ENCODE measurements at places on chromosomes 6 and 20.

DNA sequence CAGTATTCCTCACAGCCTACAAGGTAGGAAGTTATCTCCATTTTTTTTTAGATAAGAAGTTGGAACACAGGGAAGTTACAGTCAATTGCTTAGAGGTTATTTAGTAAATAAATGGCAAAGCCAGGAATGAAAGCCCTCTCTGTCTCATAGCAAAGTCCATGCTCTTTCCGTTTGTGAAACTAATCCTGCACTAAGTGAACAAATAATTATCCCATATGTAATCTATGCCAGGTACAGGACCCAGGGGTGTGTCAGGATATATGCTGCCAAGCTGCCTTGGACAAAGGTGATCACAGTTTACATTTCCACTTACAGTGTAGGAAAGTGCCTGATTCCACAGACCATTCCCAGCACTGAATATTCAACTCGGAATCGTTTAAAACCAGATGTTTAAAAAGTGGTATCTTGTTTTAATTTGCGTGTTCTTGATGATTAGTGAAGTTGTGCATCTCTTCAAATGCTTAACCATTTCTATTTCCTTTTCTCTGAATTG lies 13.6 kb upstream of the GMDS start:
- no peaks in the 10 kb centered on the region for H3K4me1 ChIP-seq
- no peak for DNase-seq
- peaks cover 28% of the 10 kb centered on the region for H3K36me3 ChIP-seq
- no peaks in the 10 kb centered on the region for H3K27me3 ChIP-seq
- H3K27ac ChIP-seq = no peak overlapping the region

DNA sequence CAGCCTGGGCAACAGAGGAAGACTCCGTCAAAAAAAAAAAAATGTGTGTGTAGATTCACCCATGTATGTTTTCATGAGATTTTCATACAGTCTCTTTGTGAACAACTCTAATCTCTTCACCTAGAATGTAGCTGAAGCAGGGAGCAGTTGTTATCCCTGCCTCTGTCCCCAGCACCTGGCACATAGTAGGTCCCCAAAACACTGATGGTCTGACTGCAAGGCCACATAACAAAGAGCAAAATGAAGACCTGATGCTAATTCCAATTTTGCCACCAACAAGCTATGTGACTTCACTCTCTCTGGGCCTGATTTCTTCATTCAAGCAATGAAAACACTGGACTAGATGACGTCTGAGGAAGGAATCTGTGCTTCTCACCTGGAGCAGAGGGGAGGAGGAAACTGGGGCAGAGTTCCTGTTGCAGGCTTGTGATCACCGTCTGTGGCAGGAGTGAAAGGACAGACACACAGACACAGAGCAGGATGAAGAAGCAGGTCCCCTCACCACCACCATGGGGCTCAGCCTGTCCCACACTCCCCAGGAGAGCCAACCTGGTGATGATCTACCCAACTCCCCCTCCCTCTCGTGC lies 4.6 kb downstream of the SLC44A4 start:
- H3K36me3 ChIP-seq = no peaks in the 10 kb centered on the region
- H3K4me1 ChIP-seq = peaks cover 6% of the 10 kb centered on the region
- no peak for DNase-seq
- no peak overlapping the region for H3K27ac ChIP-seq

DNA sequence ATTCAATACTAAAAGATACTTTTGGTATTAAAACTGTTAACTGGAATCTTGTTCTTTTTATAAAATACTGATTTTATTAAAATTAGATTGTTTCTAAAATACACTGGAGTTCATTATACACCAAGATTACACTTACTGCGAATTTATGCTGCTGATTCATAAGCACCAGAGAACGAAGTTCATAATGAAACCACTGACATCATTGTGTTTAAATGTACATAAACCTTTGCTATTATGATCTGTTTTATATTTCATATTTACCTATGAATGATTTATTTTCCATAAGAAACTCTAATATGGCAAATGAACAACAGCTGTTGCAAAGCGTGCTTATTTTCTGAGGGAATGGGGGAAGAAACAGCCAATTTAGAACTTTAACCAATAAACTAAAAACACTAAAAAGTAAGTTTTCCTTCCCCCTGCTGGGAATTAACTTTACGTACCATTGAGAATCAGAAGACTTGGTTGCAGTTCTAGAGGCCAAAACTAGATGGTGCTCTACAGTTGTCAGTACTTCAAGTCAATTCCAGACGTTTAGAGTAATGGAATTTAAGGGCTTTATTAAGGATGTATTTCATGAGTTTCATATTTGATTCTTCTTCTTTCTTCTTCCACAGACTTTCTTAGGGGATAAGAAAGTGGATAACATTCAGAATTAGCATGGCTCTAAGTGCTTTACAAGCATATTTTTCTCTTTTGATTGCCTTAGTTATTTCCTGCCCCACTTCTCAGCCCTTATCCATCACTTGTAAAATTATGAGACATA lies 30.8 kb upstream of the COL19A1 start:
- no peak overlapping the region for H3K27ac ChIP-seq
- H3K4me3 ChIP-seq = no peak overlapping the region
- no peaks in the 10 kb centered on the region for H3K36me3 ChIP-seq
- H3K27me3 ChIP-seq = peaks cover 35% of the 10 kb centered on the region
- peaks cover 2% of the 10 kb centered on the region for H3K4me1 ChIP-seq

DNA sequence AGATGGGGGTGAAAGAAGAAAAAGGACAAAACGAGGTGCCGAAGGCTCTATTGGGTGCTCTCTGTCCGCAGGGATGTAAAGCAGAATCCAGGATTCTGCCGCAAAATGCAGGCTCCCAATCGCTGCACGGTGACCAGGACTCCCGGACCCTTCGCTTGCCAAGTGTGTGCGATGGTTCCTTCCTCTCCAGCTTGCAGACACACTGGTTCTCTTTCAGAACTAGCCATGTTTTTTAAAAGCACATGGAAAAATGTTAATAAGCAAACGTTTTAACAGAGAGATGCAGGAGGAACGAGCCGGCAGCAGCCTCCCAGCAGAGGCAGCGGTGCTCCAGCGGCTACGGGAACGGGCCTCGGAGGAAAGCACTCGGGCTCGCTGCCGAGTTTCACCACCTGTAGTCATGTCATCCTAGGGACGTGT lies 59.6 kb downstream of the ZNF831 start:
- H3K4me3 ChIP-seq = no peak overlapping the region
- H3K27me3 ChIP-seq = peaks cover 4% of the 10 kb centered on the region
- H3K27ac ChIP-seq = no peak overlapping the region
- no peak for DNase-seq
- peaks cover 9% of the 10 kb centered on the region for H3K4me1 ChIP-seq
